NCI-H510A (cell line): ENCODE measurements at places on chromosomes 5 and 9.

DNA sequence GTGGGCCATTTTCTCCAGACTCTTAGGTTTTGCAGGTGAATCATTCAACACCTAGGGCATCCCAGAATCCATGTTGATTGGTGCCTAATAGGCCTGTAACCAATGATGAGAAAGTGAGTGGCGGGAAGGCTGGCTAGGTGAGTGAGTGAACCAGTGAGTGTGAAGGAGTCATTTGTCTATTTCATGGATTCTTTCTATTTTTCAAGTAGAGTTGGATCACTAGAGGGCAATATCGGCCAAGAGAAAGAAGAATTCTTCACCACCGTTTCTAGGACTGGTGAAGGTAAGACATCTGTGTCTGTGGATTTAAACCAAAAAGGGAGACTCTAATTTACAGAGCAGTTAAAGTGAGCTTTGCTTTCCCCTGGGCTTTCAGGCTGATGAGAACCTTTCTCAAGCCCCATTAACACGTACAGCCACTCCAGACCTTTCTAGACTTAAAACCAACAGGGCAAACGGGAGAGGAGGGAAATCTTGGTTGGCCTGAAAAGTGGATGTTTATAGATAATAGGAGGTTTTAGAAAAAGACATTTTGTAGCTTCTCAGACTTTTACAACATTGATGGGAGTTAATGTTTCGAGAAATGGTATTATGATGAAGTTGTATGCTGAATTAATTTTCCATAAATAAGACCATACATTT lies 114.3 kb upstream of the IL12B start:
- no peak for DNase-seq

GRCh38 chr9:72955571-72955970 lies 2.7 kb upstream of the ALDH1A1 start:
- no peak for DNase-seq

- DNase-seq = no peak
Observed at GRCh38 chr5:14281746-14282181, 138.6 kb downstream of the TRIO start.

- DNase-seq = no peak
Observed at GRCh38 chr9:18606281-18606680, 132.3 kb downstream of the ADAMTSL1 start.

- no peak for DNase-seq
Observed at GRCh38 chr9:6884101-6884500, 126.3 kb downstream of the KDM4C start.

DNA sequence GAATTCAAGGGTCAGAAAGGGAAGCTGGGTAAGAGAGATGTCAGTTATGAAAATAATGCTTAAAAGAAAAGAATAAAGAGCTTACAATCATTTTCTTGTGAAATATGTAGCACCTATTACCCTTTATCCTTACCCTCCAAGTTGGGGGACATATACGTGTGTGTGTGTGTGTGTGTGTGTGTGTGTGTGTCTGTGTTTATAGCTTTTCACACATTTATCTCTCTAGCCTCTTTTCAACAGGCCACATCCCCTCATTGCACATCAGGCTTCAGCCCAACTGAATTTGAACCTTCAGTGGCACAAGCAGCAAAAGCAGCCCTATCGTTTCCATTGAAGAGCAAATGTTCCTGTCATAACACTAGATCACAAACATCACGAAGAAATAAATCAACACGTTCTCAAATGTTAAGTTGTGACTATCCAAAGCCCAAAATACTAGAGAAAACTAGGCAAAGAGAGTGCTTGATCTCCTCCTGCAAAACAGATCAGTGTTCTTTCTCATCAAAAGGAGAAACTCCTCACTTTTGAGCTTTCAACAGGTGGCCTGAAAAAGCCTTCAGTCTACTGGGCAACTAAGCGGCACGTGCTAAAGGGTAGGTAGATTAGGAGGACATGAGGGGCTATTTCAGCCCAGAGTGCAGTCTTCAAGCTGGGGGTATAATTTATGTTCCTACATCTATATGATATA lies 416.4 kb downstream of the EFNA5 start:
- no peak for DNase-seq

GRCh38 chr5:31214229-31214628 lies 20.7 kb downstream of the CDH6 start:
- DNase-seq = no peak

DNA sequence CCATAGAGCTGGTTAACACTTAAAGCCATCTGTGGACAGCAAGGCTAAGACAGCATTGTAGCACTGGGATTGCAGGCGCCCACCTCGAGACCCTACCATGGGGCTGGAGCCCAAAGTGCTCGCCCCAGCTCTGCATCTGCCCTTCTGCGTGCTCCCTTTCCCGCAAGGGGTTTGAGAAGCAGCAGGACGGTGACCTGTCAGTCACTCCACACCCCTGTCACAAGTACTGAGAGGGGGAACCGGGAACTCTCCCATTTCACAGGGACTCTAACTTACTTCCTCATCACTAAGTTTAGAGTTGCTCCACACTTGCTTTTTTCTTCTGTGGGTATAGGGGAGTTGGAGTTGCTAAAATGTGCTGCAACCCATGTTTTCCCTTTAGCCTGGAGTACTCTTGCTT lies 273.2 kb downstream of the SMARCA2 start:
- DNase-seq = no peak

DNA sequence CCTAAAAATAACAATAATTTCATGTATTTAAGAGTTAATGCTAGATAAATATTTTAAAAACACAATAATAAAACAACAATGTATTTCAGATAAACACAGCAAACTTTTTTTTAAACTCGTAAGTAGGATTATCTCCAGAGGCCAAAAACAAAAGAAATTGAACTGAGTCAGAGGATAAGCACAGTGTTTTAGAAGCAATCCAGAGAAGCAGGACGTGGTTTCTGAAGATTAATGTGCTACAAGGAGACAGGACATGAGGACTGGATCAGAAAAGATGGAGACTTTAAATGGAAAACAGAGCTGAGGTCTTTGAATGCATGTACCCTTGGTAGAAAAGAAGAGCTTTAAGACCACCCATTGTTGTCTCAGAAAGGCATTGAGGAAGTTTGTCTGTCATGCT lies 491.2 kb upstream of the TLE4 start:
- no peak for DNase-seq

GRCh38 chr9:129665389-129665775 lies at the start of gene PRRX2:
PRRX2 (plus strand) TSS chr9:129665647; CDS start chr9:129665868, 221 bp downstream.
- DNase-seq = no peak

GRCh38 chr9:132216861-132217619 lies 55.2 kb downstream of the NTNG2 start:
- no peak for DNase-seq

DNA sequence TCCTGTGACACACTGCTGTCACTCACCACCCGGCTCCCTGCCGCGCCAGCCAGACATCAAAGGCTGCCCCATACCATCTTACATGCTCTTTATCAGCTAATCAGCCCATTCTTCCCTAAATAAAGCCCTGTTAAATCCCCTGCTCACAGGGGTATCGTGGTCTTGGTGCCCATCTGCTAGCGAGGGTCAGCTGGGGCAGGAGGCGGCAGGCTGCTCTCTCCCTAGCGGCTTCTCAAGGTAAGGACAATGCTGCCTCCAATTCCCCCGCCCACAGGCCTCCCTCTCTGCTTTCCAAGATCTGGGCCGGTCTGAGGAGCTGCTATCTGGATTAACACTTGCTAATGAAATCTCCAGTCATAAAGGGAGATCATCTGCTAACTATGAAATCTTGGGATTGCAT lies 26.8 kb downstream of the BARHL1 start:
- no peak for DNase-seq

DNA sequence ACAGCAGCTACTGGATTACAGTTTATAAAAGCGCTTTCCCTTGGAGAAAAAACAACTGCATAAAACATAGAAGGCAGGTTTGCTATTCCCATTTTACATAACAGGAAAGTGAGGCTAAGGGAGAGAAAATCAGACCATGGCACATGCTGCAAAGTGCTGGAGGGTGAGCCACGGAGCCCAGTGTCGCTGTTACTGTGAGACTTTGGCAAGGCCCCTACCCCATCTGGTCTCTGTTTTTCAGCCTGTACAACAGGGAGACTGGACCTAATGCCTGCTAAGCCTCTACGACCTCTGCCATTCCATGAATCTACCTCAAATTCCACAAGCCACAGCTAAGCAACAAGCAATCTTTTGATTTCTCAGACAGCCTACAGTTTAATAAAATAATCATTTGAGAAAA lies 139.2 kb downstream of the GABBR2 start:
- no peak for DNase-seq

GRCh38 chr9:87181670-87182069 lies 234.4 kb upstream of the GAS1 start:
- no peak for DNase-seq

GRCh38 chr5:155897761-155898160 lies 429.2 kb upstream of the SGCD start:
- DNase-seq = no peak

DNA sequence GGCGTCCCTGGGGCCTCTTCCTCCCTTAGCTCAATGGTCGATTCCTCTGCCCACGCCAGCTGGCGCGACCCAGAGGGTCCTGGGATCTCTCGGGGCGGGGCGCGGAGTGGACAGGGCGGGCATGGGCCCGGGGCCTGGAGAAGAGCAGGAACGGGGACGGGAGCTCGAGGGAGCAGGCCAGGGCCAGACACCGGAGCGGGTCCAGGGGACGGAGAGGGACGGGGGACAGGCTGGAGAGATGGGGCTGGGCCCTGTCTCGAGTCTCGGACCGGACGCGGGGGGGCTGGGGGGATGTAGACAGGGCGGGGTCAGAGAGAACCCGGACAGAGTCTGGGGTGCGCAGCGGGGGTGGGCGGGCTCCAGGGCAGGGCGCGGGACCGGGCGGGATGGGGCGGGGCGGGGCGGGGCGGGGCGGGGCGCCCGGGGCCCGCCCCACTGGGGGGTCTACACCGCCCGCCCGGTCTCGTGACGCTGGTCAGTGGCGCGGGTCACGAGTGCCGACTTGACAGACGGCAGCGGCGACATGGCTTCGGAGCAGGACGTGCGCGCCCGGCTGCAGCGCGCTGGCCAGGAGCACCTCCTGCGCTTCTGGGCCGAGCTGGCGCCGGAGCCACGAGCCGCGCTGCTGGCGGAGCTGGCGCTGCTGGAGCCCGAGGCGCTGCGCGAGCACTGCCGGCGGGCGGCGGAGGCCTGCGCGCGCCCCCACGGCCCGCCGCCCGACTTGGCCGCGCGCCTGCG lies at the start of gene UAP1L1:
Gene UAP1L1, plus strand, starts transcription at position 508 of the 738 bp plus-strand sequence. Its CDS starts 16 bp downstream, at position 524.
- no peak for DNase-seq

DNA sequence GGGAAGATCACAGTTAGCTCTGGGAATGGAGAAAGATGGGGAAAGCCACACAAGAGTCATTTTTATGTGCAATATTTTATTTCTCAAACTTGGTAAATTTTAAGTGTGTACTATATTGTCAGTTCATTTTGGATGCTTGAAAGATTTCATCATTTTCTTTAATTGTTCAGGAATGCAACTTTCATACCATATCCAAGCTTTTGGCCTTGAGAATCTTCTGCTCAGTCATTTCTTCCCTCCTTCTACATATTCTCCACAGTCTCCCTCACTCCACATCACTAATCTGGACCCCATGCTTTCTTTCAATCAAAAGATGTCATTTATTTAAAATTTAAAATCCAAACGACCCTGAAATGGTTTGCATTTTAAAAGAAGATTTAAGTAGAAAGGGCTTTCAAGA lies 135.4 kb downstream of the FAM114A2 start:
- no peak for DNase-seq

GRCh38 chr5:112491257-112491656 lies 72.2 kb upstream of the EPB41L4A start:
- DNase-seq = no peak

- no peak for DNase-seq
Observed at GRCh38 chr9:109466623-109467590, 31.2 kb downstream of the PTPN3 start.

DNA sequence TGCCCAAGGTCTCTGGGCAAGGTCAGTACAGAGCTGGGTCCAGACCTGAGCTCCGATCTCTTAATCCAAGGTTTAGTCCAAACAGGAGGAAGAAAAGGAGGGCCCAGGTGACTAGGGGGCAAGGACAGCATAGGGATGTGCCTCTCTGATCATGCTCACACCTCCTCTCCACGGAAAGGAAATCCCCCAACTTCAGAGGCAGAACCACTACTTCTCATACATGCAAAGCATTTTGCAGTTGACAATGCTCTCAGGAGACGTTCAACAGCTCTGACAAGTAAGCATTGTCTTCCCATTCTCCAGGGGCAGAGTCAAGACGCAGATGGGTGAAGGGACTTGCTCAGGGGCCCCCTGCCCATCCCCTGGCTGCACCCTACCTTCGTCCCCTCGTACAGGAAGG lies 8.7 kb upstream of the CORO2A start:
- DNase-seq = no peak

DNA sequence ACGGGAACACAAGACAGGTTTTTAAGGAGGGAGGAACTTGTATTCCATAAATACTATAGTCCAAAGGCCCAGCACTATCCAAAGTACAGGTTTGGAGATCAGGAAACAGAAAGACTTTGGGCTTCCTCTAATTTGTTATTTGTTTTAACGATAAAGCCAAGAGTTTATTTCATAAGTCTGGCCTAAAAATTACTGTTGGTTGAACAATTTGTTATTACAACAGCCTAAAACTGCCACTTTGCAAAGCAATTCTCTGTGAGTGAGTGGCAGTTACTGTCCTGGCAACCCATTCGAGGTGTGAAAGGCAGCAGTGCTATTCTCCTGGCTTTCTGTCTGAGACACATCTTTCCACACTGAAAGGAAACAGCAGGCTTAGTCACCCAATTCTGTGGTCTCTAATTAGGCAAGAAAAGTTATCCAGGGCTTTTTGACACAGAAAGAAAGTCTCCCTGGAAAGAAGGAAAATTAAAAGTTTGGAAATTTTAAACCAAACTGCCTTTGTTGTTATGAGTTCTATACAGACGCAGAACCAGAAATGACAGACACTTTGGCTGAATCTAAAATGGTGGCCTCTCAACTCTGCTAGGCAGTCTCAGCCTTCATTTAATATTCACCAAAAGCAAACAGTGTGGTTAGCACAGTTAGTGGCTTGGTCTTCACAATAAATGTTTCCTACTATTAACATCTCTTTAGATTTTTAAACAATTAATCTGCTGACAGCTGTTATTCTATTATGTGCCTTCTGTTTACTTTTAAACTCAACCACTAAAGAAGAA lies 33.9 kb downstream of the PSMB7 start:
- no peak for DNase-seq

GRCh38 chr9:114303571-114303970 lies 19.3 kb upstream of the ORM1 start:
- DNase-seq = no peak

DNA sequence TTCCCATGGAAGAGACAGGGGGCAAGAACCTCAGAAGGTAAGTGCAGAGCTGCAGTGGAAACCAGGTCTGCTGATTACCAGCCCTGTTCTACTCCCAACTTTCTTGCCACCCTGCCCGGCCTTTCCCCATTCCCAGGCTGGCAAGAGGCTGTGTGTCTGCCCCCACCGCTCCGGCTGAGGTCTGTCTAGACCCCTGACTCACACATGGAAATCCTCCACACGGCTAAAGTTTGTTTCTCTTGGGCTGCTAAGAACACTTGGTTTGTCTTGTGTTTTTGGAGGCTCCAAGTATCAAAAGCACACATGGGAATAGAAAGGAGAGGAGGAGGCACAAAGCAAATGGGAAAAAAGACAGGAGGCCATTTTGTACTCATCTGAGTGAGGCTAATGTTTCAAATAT lies 168.3 kb downstream of the GABBR2 start:
- no peak for DNase-seq

GRCh38 chr9:90029386-90029785 lies 424.6 kb downstream of the GADD45G start:
- no peak for DNase-seq
